Activated gamma-delta T cell treated with anti-CD3 and anti-CD28 coated beads, Interleukin-2, amount 50 U/mL, for 16 hours (primary cell): ENCODE measurements at places on chromosomes 5 and 9.

DNA sequence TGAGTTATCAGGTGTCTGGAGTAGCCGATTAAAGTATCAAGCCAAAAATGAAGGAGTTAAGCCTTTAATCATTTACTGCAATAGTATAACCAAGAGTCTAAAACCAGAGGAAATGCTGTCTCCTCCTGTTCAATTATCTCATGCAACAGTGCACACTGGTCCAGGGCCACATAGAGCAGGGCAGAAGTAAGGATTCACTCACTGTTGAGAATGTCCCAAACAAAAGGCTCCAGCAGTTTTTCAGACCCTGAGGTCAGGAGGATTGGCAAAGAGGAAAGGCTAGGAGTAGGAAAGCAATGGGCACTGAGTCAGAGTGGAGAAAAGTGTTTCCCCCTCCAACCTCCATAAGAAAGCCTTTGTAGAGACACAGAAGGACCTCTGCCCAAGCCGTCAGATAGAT lies 168.2 kb downstream of the RNF180 start:
- no peak for DNase-seq

DNA sequence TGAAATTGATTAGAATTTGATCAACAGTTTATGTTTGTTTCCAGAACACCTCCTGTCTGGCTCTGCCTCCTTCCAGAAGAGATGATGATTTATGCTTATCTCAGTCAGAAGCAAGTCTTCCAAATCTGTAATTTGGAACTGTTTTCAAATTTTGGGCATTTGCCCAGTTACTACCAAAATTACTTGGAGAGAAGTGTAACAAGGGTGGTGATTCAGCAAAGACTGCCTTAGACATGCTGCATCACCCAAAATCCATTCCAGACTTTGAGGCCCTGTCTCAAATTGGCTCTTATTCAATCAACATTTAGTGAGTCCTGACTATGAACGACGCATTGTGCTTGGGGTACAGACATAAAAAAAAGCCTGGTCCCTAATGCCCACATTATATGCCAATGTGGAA lies 89.4 kb downstream of the SH3TC2 start:
- DNase-seq: no peak

- no peak for DNase-seq
Observed at GRCh38 chr5:55546947-55547346, 12.2 kb upstream of the PLPP1 start.

GRCh38 chr9:108056805-108057386 lies 567.3 kb upstream of the KLF4 start:
- DNase-seq: no peak

DNA sequence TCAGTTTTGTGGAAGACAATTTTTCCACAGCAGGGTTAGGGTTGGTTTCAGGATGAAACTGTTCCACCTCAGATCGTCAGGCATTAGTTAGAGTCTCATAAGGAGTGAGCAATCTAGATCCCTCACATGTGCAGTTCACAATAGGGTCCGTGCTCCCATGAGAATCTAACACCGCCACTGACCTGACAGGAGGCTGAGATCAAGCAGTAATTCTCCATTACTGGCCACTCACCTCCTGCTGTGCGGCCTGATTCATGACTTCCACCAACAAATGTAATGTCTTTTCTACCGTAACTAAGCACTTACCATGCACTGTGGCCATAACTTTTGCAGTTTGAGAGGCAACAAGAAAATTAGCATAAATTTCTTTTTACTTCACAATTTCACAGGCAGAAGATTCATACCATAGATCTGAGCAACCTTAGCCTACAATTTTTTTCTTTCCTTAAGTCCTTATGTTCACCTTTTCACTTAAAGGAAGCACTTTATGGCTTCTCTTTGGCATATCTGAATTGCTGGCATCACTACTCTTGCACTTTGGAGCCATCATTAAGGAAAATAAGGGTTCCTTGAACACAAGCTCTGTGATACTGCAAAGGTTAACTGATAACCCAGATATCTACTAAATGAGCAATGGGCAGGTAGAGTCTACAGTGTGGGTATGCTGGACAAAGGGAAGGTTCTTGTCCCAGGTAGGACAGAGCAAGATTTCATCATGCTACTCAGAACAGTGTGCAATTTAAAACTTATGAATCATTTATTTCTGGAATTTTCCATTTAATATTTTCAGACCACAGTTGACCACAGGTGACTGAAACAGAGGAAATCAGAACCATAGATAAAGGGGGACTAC lies 83.0 kb upstream of the IFNK start:
- DNase-seq: no peak
